ENCODE measurements at places on chromosomes 7 and 10.

GRCh38 chr7:5773661-5774086 lies 7.8 kb downstream of the RNF216 start:
- H3K27ac ChIP-seq: no peak overlapping the region
- DNase-seq: no peak
- no peak overlapping the region for H3K4me3 ChIP-seq
- H3K4me1 ChIP-seq: peaks cover 29% of the 10 kb centered on the region

DNA sequence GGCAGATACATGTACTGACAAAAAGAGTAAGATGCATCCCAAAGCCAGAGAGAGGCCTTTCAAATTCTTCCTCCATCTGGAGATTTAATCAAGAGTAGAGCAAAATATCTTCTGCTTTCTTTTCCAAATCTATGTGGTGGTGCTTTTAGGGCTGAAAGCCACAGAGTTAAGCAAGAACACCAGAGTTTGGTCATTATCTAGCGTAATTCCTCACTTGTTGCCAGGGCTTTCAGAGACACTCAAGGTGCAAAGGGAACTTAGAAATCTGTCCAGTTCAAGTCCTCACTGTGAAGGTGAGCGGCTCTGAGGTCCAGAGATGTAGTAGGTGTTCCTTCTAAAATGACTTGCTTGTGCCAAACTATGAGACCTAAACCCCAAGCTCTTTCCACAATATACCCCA lies 10.9 kb upstream of the NFE2L3 start:
- H3K27me3 ChIP-seq: no peaks in the 10 kb centered on the region
- H3K4me1 ChIP-seq: no peaks in the 10 kb centered on the region
- no peak overlapping the region for H3K27ac ChIP-seq
- no peak for DNase-seq
- H3K36me3 ChIP-seq: no peaks in the 10 kb centered on the region

DNA sequence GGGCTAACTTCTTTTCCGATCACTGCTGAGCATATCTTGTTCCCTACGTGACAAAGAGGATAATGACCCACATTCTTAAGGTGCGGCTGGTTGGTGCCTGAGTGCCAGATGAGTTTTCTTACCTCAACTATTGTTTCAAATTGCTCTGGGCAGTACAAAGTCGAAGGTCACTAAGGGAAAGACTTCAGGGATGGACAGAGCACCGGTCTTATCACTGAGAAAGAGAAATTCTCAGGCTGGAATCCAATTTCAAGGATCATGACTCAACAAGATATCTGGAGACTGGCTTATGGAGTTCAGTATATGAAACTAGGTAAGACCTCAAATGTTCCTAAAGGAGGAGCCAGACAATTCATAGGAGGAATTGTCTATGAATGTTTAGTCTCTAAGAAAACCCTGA lies 780.3 kb downstream of the SUGCT start:
- H3K36me3 ChIP-seq: no peaks in the 10 kb centered on the region
- no peaks in the 10 kb centered on the region for H3K27me3 ChIP-seq
- H3K27ac ChIP-seq: no peak overlapping the region
- no peak for DNase-seq
- H3K4me3 ChIP-seq: no peak overlapping the region
- H3K4me1 ChIP-seq: no peaks in the 10 kb centered on the region

- no peaks in the 10 kb centered on the region for H3K4me1 ChIP-seq
- H3K4me3 ChIP-seq: no peak overlapping the region
- H3K27ac ChIP-seq: no peak overlapping the region
- no peaks in the 10 kb centered on the region for H3K36me3 ChIP-seq
- H3K27me3 ChIP-seq: no peaks in the 10 kb centered on the region
- DNase-seq: no peak
These were observed 163.3 kb downstream of the USP6NL start for GRCh38 chr10:11448190-11448544.

GRCh38 chr10:133127291-133128125 lies 32.5 kb upstream of the KNDC1 start:
- no peak overlapping the region for H3K4me3 ChIP-seq
- no peaks in the 10 kb centered on the region for H3K4me1 ChIP-seq
- no peaks in the 10 kb centered on the region for H3K36me3 ChIP-seq
- peak; percentile 52 for DNase-seq
- H3K27ac ChIP-seq: no peak overlapping the region
- no peaks in the 10 kb centered on the region for H3K27me3 ChIP-seq

GRCh38 chr10:86047588-86047987 lies 319.0 kb downstream of the GRID1 start:
- H3K4me1 ChIP-seq: no peaks in the 10 kb centered on the region
- H3K4me3 ChIP-seq: no peak overlapping the region
- no peak for DNase-seq

- no peaks in the 10 kb centered on the region for H3K27me3 ChIP-seq
- no peaks in the 10 kb centered on the region for H3K4me1 ChIP-seq
- no peak overlapping the region for H3K27ac ChIP-seq
- peak; percentile 24 for DNase-seq
These were observed 99.1 kb downstream of the ZNF680 start for GRCh38 chr7:64463636-64464375.

DNA sequence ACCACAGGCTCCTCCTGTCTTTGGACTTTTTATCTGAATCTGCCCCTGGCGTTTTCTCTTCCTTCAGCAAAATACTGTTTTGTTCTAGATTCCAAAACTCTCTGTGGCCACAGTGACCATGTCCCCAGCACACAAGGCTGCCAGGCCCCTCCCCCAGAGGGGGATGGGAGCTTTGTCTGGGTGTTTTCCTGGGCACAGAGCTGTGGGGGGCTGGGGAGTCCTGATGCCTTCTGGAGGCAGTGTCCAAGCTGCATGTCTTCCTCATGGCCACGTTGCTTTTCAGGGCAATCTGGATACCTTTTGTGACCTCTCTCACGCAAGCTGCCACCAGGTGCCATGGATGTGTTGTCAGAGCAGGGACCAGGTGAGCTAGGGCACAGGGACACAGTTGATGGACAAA lies 26.2 kb downstream of the ANTXRL start:
- H3K27ac ChIP-seq: no peak overlapping the region
- H3K27me3 ChIP-seq: no peaks in the 10 kb centered on the region
- H3K4me1 ChIP-seq: no peaks in the 10 kb centered on the region
- DNase-seq: no peak

GRCh38 chr7:81604075-81604807 lies 165.6 kb downstream of the HGF start:
- no peak overlapping the region for H3K27ac ChIP-seq
- no peak overlapping the region for H3K4me3 ChIP-seq
- no peak for DNase-seq
- no peaks in the 10 kb centered on the region for H3K36me3 ChIP-seq
- no peaks in the 10 kb centered on the region for H3K4me1 ChIP-seq

DNA sequence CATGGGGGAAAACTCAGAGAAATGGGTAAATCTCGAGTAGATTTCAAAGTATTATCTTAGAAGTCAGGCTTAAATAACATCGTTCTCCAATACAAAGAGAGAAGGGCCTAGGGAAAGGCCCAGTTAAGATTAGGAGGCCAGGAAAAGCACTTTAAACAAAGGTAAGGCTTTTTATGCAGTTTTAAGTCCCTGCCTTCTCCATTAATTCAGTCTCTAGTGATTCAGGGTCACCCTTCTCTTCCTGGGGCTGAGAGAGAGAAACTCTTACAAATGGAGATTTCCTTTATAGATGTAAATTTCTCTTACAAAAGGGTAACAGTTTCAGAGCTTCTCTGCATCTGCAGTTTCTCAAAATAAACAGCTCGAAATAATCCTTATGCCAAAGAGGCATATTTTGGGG lies 179.3 kb downstream of the HECW1 start:
- DNase-seq: no peak
- H3K4me1 ChIP-seq: no peaks in the 10 kb centered on the region
- no peaks in the 10 kb centered on the region for H3K36me3 ChIP-seq
- no peak overlapping the region for H3K27ac ChIP-seq

- H3K36me3 ChIP-seq: no peaks in the 10 kb centered on the region
- H3K4me1 ChIP-seq: no peaks in the 10 kb centered on the region
- no peak overlapping the region for H3K27ac ChIP-seq
These were observed 239.9 kb upstream of the ZMIZ1 start for GRCh38 chr10:78828647-78829539.

DNA sequence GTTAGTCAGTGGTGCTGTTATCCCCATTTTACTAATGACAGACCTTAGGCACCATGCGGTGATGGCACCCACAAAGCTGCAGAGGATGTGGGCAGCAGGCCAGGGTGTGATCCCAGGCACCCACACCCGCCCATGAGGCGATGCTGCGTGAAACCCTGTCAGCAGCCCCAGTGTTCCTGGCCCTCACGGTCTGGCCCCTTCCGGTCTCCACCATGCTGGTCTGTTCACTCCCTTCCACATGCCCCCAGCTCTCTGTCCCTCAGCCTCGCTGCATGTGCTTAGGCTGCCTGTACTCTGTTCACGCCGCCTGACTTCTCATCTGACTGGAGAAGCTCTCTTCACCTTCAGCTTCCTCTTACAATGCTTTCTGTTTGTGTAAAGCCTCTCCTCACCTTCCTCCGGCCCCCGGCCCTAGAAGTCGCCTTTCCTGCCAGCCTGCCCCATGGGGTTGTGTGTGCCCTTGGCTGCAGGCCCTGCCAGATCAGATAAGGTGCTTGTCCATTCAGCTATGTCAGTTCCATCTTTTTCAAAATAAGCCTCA lies 17.6 kb upstream of the ORAI2 start:
- peak overlapping the region; percentile 64 for H3K27ac ChIP-seq
- no peaks in the 10 kb centered on the region for H3K36me3 ChIP-seq
- no peaks in the 10 kb centered on the region for H3K27me3 ChIP-seq
- H3K4me3 ChIP-seq: peak overlapping the region; percentile 46
- peak; percentile 42 for DNase-seq

GRCh38 chr10:124725791-124726190 lies 18.4 kb downstream of the FAM53B start:
- no peak for DNase-seq
- no peaks in the 10 kb centered on the region for H3K27me3 ChIP-seq
- H3K27ac ChIP-seq: no peak overlapping the region
- H3K4me1 ChIP-seq: peaks cover 81% of the 10 kb centered on the region

DNA sequence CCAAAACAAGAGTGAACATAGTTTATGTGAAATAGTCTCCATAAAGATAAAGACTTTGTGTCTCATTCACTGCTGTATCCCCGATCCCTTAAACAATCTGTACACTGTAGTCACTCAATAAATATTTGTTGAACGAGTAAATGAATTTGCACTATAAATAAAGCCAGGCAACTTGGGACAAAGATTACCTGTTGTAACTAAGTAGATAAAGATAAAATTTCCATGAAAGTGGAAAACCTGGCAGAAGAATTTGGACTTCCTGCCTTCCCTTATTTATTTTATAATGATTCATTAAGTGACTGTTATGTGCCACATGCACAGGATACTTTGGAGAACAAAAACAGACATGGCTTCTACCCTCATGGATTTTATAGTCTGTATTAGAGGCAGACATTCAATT lies 277.7 kb upstream of the KAT6B start:
- H3K27me3 ChIP-seq: no peaks in the 10 kb centered on the region
- H3K4me1 ChIP-seq: no peaks in the 10 kb centered on the region
- H3K36me3 ChIP-seq: no peaks in the 10 kb centered on the region
- H3K4me3 ChIP-seq: no peak overlapping the region

DNA sequence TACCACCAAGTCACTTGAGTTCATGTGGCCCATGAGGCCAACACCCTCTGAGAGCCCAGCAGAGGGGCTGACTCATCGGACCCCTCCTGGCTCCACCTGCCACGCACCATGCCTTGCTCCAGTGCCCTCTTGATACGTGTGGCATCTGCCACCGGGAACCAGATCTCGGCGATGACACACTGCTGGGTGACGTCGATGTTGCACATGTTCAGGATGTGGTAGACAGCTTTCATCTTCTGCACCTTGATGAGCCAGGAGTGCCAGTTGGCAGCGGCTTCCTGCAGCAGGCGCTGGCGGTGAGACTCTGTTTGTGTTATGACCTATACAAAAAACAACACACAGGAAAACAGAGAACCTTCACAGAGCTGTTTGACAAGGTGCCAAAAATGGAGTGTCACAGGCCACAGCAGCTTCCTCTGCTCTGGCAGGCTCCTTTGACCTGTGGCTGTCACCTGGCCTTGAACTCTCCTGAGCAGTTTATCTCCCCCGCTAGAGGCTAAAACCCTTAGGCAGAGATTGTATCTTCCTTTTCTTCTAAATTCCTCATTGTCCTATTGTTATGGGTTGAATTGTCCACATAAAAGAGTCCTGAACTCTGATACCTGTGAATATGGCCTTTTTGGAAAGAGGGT lies 45.2 kb upstream of the TMEM213 start:
- H3K27me3 ChIP-seq: no peaks in the 10 kb centered on the region
- H3K4me3 ChIP-seq: no peak overlapping the region
- H3K36me3 ChIP-seq: no peaks in the 10 kb centered on the region

DNA sequence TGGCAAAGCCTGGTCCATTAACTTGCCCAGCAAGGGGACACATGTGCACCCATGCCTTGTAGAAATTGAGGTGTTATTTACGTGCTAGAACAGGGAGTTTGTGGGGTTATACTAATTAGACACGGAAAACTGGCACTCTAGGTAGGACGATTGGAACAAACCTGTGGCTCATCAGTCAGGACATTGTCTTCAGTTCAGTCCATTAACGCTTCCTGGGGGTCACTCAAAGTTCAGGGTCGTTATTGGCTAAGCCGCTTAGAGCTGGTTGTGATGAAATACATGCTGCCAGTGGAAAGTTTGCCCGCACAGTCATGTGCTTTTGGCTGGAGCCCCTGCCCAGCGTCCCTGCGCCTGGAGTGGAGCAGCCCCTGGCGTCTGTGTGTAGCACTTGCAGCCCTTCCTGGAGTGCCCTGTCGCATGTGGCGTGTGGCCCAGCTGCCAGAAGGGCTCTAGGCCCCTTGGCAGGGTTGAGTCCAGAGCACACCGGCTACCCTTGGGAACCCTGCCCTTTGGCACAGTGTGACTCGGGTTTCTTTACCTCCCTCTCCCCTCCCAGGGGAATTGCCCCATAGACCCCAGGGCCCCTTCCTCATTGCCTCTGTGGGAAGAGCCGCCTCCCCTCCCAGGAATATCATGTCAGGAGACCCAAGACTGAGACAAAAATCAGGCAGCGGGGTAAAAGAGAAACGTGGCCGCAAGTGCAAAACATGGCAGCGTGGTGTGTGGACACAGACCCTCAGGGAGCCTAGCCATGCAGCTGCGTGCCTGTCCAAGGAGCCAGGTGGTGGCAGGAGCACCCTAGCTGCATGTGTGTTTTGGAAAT lies 9.8 kb downstream of the ZNF775 start:
- no peak overlapping the region for H3K27ac ChIP-seq
- no peaks in the 10 kb centered on the region for H3K27me3 ChIP-seq
- DNase-seq: no peak
- no peaks in the 10 kb centered on the region for H3K4me1 ChIP-seq

DNA sequence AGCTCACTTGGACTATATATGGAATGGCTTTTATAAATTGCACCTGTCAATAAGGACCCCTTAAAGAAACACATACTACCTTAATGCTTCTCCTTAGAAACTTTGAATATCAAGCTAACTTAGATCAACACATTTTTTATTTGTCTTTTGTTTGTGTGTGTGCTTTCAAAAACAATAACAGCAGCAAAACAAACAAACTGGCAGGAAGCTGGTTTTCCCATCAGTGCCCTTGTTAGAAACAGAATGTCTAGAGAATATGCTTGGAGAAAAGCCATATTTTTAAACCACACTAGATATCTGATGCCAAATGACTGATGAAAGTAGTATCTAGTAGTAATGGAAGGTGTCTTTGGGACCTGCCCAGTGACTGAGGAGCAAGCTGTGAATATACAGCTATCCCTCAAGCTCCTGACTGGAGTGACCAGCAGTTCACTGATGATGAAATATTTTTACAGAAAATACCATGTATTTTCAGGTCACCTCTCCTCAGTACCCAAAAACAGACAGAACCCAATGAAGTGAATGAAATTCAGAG lies 1.0 kb downstream of the PDE1C start:
- no peaks in the 10 kb centered on the region for H3K4me1 ChIP-seq
- H3K27me3 ChIP-seq: no peaks in the 10 kb centered on the region
- DNase-seq: no peak
- H3K27ac ChIP-seq: no peak overlapping the region
- H3K4me3 ChIP-seq: no peak overlapping the region

- H3K4me1 ChIP-seq: no peaks in the 10 kb centered on the region
- DNase-seq: no peak
- no peak overlapping the region for H3K4me3 ChIP-seq
- no peak overlapping the region for H3K27ac ChIP-seq
- no peaks in the 10 kb centered on the region for H3K36me3 ChIP-seq
These were observed 1.9 kb upstream of the FAM170B start for GRCh38 chr10:49135575-49136313.
